ENCODE measurements at places on chromosomes 6 and 20. TPM values are rescaled to one million over a fixed set of nuclear protein-coding genes. Genes with fewer than 3 reads are reported as not detected.
A peak's percentile ranks its signal among the peaks of the same experiment; 100 is the strongest.

DNA sequence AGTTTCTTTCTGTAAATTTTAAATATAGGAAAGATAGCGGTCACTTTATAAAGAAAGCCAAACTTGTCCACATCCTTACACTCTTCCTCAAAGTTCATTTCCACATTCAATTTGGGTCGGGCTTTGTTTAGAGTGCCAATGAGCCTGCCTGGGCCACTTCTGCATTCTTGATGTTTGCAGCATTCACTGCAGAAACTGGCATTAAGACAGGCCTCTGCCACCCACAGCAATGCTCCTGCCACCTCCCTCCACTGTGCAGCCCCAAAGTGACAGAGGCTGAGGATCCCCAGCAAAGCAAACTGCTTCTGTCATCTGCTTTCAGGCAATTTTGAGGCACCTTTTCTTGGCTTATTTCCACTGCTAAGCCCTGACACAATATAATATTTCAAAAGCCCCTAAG is 61.2 kb downstream of the TNFAIP3 start:
- no peak overlapping the region for H3K27ac ChIP-seq
- DNase-seq = no peak
- H3K4me1 ChIP-seq = no peaks in the 10 kb centered on the region

DNA sequence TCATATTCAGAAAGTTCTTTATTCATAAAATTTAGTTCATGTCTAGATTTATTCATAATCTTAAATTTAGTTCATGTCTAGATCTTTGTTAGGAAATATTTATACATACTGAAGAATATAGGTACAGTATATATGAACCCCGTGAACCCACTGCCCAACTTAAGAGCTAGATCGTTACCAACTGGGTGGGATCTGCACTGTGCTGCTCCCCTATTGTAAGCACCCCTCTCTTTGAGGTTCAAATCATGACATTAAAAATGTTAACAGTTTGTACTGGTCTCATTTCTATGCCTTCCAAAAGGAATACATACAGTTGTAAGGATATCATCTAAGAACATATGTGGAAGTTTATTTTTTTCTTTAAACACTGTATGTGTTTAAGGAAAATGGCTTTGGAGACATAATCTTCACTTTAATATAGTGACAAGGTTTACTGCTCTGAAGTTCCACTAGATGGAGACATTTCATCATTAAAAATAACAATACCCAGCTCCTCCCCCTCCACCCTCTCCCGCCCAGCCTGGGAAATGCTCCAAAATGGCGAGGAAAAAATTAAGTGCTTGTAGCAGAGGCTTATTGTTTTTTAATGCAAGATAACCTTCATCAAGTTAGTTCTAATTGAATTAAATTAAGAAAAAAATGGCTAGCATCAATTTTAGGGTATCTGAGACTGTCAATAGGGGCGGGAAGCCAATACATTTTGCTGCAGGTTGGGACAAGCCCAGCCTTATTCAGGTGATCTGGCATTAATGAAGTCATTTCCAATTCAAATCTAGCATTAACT is 104.1 kb upstream of the TRAF3IP2 start:
- H3K4me3 ChIP-seq = peak overlapping the region; percentile 0
- peaks cover 2% of the 10 kb centered on the region for H3K36me3 ChIP-seq
- DNase-seq = peak; percentile 78

DNA sequence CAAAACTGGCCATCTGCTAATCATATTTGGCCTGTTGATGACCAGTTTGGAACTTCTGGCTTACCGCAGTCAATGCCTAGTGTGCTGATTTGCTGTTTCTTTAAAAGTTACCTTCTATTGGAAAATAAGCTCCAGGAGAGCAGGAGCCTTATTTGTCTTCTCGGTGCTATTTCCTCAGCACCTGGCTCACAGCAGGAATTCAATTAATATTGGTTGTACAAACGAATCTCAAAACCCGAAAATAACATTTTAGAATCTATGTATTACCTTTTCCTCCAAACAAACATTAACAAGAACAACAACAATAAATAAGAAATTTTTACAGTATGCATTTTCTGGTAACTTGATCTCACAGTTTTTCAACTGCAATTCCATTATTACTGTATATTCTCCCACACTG is 1080.7 kb upstream of the MAP3K7 start:
- no peaks in the 10 kb centered on the region for H3K36me3 ChIP-seq
- DNase-seq = no peak
- H3K4me1 ChIP-seq = no peaks in the 10 kb centered on the region
- H3K27ac ChIP-seq = no peak overlapping the region

DNA sequence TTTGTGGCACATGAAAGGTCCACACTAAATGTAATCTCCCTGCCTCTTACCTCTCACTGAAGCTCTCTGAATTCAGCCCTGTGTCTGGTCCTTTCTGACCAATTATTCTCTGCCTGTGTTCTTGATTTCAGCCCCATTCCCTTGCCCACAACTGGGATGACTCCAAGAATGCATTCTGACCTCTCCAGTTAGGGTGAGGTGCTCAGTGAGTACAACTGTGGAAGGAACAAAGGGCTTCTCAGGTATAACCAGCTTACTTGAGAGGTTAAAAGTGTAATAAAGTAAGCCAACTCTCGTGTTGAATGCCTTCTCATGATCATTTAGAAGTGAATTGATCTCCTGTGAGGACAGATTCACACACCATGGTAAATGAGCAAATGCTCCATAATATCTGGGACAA is 88.1 kb downstream of the GCLC start:
- H3K27ac ChIP-seq = no peak overlapping the region
- H3K4me3 ChIP-seq = no peak overlapping the region
- H3K4me1 ChIP-seq = no peaks in the 10 kb centered on the region
- H3K27me3 ChIP-seq = no peaks in the 10 kb centered on the region
- no peaks in the 10 kb centered on the region for H3K36me3 ChIP-seq

DNA sequence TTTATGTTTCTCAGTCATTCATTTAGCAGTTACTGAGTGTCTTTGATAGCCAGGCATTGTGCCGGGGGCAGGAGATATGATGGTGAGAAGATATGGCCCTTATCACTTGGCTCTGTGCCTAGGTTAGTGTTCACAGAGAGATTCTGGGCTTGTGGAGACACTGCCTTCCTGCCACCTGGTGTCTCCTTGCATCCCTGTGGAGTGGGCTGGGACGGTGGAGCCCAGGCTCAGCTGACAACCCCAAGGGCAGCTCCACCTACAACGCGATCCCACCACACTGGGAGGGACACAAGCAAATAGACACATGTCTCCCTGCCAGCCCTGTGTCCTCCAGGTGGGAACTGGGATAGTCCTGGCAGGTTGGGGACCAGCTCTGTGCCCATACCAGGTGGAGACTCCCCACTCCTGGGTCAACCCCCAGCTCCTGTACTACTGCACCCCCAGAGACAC is 30.3 kb upstream of the VEGFA start:
- no peak overlapping the region for H3K27ac ChIP-seq
- no peak overlapping the region for H3K4me3 ChIP-seq
- no peaks in the 10 kb centered on the region for H3K36me3 ChIP-seq
- no peaks in the 10 kb centered on the region for H3K27me3 ChIP-seq
- H3K4me1 ChIP-seq = peaks cover 22% of the 10 kb centered on the region
- DNase-seq = peak; percentile 62

GRCh38 chr6:117280922-117281321 is 15.6 kb downstream of the VGLL2 start:
- H3K4me3 ChIP-seq = no peak overlapping the region
- no peaks in the 10 kb centered on the region for H3K36me3 ChIP-seq
- no peak overlapping the region for H3K27ac ChIP-seq
- DNase-seq = no peak

GRCh38 chr6:164015088-164015484 is 600.6 kb downstream of the QKI start:
- H3K4me1 ChIP-seq = no peaks in the 10 kb centered on the region
- DNase-seq = no peak
- H3K4me3 ChIP-seq = no peak overlapping the region
- no peak overlapping the region for H3K27ac ChIP-seq
- H3K36me3 ChIP-seq = no peaks in the 10 kb centered on the region

DNA sequence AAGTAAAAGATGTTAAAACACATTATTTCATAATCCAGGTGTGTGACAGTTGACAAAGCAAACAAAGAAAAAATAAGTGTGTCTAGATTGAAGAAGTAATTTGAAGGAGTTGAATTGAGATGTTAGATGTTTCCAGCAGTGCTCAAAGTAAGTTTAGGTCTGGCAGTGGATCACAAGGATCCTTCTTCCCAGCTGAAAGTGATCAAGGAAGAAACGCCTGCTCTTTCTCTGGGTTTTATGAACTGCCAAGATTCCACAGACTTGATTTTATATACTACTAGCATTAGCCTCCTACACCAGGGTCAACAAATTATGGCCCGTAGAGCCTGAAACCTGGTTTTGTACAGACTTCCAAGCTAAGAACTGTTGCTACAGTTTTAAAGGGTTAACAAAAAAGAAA is 30.3 kb downstream of the STX7 start:
- H3K4me1 ChIP-seq = no peaks in the 10 kb centered on the region
- H3K4me3 ChIP-seq = no peak overlapping the region
- peak overlapping the region; percentile 34 for H3K27ac ChIP-seq
- H3K36me3 ChIP-seq = no peaks in the 10 kb centered on the region
- no peaks in the 10 kb centered on the region for H3K27me3 ChIP-seq
- DNase-seq = no peak

DNA sequence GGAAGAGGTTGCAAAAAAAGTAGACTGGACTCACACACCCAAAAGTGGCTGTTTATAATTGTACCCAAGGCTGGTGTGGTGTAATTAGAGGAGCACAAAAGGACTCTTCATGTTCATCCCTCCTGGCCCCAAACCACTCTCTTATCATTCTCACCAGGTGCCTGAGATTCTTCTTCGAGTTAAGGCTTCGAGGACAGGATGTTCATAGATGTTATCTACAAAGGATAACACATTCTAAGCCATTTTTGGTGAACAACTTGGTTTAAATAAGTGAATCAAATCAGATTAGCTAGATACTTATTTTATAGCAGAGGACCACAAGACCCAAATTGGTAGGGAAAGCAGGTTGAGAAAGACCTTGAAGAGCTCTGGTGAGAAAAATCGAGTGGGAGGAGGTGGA is 73.1 kb upstream of the SUPT3H start:
- no peaks in the 10 kb centered on the region for H3K27me3 ChIP-seq
- H3K27ac ChIP-seq = no peak overlapping the region
- DNase-seq = no peak

DNA sequence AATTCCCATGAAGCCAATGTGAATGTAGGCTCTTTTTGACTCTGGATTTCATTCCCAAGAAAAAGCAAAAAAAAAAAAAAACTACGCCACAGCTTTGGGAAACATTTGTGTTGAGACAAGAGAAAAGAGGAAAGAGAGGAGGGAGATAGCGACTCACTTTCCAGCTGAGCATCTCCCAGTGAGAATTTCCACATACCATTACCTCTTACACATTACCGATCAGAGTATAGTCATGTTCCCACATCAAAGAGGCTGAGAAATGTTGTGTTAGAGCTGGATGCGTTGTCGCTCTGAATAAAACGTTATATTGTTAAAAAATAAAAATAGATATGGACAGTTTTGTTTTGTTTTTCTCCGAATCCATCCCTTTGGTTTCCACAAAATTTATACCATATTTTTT is 1019.3 kb upstream of the ADGRB3 start:
- H3K4me1 ChIP-seq = no peaks in the 10 kb centered on the region
- no peak overlapping the region for H3K27ac ChIP-seq

DNA sequence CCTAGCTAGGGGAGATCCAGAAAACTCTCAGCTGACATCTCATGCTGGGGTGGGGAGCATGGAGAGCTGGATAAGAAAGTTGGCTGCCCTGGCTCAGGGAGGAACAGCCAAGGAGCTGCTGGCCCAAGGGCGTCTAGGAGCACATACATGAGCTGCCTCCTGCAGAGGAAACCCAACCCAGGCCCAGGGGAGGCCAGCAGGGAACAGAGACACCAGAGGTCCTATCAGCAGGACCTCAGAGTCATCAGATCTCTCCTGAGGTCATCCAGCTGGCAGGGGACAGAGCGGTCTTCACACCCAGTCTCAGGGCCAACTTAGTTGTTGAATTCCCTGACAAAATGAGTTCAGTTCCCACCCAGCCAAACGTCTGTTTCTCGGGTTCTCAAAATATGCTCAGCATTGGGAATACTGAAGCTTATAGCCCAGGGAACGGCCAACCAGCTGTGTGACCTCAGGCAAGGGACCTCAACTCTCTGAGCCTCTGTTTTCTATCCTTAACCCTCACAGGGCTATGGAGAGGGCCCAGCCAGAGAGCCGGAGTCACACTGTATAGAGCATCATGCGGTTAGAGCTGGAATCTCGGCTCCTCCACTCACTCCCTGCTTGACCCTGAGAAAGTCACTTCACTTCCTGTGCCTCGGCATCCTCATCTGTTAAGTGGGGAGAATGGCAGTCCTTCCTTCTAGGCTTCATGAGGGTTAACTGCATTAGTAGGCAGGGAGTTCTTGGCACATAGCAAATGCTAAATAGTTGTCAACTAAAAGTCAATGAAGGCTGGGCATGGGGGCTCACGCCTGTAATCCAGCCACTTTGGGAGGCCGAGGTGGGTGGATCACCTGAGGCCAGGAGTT is 13.8 kb downstream of the ADA start:
- no peaks in the 10 kb centered on the region for H3K27me3 ChIP-seq
- H3K4me3 ChIP-seq = no peak overlapping the region
- no peak for DNase-seq
- H3K36me3 ChIP-seq = no peaks in the 10 kb centered on the region
- peaks cover 9% of the 10 kb centered on the region for H3K4me1 ChIP-seq
- H3K27ac ChIP-seq = no peak overlapping the region

DNA sequence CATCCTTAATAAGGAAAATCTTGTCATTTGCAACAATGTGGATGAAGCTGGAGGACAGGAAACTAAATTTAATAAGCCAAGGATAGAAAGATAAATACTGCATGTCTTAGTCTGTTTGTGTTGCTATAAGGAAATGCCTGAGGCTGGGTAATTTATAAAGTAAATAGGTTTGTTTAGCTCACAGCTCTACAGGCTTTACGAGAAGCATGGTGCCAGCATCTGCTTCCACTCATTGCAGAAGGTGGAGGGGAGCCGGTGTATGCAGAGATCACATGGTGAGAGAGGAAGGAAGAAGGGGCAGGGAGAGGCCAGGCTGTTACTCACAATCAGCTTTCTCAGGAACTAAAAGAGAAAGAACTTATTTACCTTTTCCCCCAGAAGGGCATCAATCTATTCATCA is 118.9 kb upstream of the SMLR1 start:
- no peaks in the 10 kb centered on the region for H3K4me1 ChIP-seq
- H3K36me3 ChIP-seq = no peaks in the 10 kb centered on the region
- no peaks in the 10 kb centered on the region for H3K27me3 ChIP-seq
- H3K27ac ChIP-seq = peak overlapping the region; percentile 62
- DNase-seq = no peak

GRCh38 chr6:140050101-140050995 is 675.9 kb upstream of the CITED2 start:
- no peaks in the 10 kb centered on the region for H3K36me3 ChIP-seq
- no peak overlapping the region for H3K4me3 ChIP-seq
- peak; percentile 15 for DNase-seq
- peak overlapping the region; percentile 88 for H3K27ac ChIP-seq
- no peaks in the 10 kb centered on the region for H3K27me3 ChIP-seq

GRCh38 chr6:157912326-157912725 is 69.3 kb upstream of the SYNJ2 start:
- H3K36me3 ChIP-seq = peaks cover 45% of the 10 kb centered on the region
- no peak for DNase-seq
- H3K4me3 ChIP-seq = no peak overlapping the region
- peak overlapping the region; percentile 71 for H3K27ac ChIP-seq

GRCh38 chr6:157557559-157557958 is 176.6 kb downstream of the ZDHHC14 start:
- H3K36me3 ChIP-seq = no peaks in the 10 kb centered on the region
- no peak overlapping the region for H3K27ac ChIP-seq
- DNase-seq = no peak

HMGCLL1 gene
- 0.05 TPM for polyA plus RNA-seq

DEFB113 gene
- polyA plus RNA-seq = not detected

VIP gene
- 2.5 TPM for polyA plus RNA-seq

ABRACL gene
- polyA plus RNA-seq = 21.9 TPM

BNIP5 gene
- not detected for polyA plus RNA-seq

SLC26A8 gene
- polyA plus RNA-seq = not detected

HLA-F gene
- polyA plus RNA-seq = 0.31 TPM

IL20RA gene
- polyA plus RNA-seq = 0.29 TPM

GZF1 gene
- polyA plus RNA-seq = 20.6 TPM
